ENCODE measurements at places on chromosomes 16 and 17.

DNA sequence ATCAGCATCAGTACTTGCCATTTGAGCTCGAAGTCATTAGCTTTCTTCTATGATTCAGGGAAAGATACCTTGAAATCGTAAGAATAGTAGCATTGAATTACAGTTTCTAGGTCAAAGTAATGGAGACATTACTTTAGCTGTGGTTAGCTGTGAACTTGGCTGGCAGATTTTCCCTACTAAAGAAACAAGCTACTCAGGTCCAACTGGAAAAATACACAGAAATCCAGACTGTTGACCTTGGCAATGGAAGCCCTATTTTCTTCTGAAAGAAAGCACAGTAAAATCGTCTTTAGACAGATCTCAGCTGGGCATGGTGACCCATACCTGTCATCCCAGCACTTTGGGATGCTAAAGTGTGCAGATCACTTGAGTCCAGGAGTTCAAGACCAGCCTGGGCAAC, 13.4 kb upstream of the DNAJA2 start:
- DNase-seq: no peak

- no peak for DNase-seq
These were observed 40.3 kb upstream of the ERN1 start for GRCh38 chr17:64170286-64170685.

DNA sequence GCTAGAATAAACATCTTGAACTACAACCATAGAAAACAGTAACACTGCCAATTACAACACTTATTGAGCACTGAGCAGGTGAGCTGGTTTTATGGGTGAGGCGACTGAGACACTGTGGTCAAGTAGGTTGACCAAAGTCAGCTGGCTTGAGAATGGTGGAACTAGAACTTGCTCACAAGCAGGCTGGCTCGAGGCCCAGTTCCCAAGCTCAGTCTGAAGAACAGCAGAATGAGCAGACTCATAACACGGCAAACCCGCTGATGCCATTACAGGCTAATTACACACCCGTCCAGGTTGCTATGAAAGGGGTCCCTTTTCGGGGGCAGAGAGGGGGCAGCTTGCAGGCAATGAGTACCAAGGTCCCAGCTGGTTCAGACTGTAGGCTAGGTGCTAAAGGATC, 6.5 kb downstream of the ZZEF1 start:
- DNase-seq: peak; percentile 11

GRCh38 chr17:2718150-2718938, 6.8 kb upstream of the CLUH start:
- no peak for DNase-seq

GRCh38 chr16:23207485-23207884, 24.9 kb downstream of the SCNN1G start:
- no peak for DNase-seq

GRCh38 chr17:10062691-10063385, 135.6 kb downstream of the GAS7 start:
- DNase-seq: no peak
